KBM-7 (cell line): ENCODE measurements at places on chromosomes 2 and 18.

- no peak for DNase-seq
Observed at GRCh38 chr2:120445449-120446143, 99.7 kb downstream of the INHBB start.

DNA sequence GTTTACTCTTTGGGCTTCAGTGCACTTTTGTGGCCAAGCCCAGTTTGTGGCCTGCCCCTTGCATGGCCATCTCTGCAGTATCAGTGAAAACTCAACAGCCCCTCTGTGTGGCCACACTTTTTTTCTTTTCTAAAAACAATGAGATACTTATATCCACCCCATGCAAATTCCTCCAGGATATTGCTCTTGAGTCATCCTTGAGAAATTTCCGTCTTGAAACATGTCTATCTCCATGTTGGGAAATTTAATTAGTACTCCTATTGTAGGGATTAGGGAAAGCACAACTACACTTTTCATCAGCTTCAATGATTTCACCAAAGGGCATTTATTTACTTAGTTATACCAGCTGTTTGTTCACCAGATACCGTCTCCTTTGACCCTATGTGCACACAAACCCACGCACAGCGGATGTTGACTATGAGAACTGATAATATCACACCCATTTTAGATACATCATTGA is 993.1 kb downstream of the TSN start:
- no peak for DNase-seq

DNA sequence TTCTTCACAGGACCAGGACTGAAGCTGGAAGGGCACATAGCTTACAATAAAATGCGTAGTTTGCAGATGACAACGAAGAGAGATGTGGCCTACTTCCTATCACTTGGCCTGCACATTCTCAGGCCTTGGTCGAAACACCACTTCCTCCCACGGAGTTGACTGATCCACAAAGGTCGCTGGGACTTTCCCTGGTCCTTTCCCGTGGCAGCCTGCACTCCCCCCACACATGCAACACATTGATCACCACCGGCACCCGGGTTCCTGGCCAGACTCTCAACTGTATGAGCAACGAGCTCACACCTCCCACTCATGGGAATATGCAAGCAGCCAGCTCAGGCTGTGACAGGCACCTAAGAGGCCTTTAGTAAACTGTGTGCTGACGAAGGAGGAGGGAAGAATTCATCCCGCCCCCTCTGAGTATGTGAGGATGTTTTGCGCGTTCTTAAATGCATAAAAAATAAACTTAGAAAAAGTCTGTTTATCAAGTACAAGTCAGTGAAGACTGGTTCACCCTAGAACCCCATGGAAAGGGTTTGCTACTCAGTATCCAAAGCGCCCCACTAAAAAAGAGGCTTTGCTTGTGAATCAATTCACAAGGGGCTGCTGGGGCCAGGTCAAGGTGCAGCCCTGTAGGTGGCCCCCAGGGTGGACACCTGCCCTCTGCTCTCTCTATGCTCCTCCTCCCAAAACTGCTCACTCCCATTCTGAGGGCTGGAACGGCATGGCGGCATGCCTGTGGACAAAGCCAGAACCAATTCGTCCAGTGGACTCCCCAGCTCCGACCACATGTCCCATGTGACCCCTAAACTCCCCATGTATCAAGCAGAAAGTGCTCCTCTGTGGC is 154.3 kb downstream of the EIPR1 start:
- DNase-seq = peak; percentile 9

GRCh38 chr2:220450846-220451245 is 823.4 kb downstream of the SLC4A3 start:
- no peak for DNase-seq

- no peak for DNase-seq
Observed at GRCh38 chr18:61891271-61891670, 1.5 kb downstream of the RNF152 start.
